Spinal cord (tissue), 10 donors: ENCODE measurements at places on chromosomes 1 and 21. TPM values are rescaled to one million over a fixed set of nuclear protein-coding genes. Genes with fewer than 3 reads are reported as not detected.

Gene OR2G6
- not detected for total RNA-seq

Gene TPTE
- total RNA-seq: not detected

Gene LMX1A
- total RNA-seq: 0.40 TPM

Gene HHIPL2
- total RNA-seq: 0.50 TPM

Gene VANGL2
- 9.1 TPM for total RNA-seq

Gene BEND5
- total RNA-seq: 41.6 TPM

Gene ATAD3A
- 9.0 TPM for total RNA-seq

Gene LGR6
- total RNA-seq: 1.0 TPM

Gene CELA3A
- not detected for total RNA-seq

Gene C1orf94
- 0.40 TPM for total RNA-seq

Gene CLDN14
- total RNA-seq: not detected

Gene FCRL1
- total RNA-seq: 0.06 TPM

DNA sequence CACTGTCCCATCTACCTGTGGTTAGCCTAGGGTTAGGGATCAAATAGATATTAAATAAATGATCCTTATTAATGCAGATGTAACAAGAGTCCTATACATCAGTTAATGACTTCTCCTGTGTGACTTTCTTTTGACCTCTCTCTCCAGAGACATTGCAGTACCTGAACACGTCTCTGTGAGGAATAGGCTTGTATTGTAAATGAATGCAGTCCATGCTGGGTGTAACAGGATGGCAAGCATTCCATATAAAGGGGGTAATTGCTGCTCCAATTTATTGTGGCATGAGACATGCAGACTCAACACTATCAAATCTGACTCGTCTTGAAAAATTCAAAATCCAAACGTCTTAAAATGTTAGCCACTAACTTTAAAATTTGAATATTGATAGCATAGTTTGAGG lies 189.5 kb downstream of the PRDM2 start:
- DNase-seq: no peak

- no peak for DNase-seq
Measured at GRCh38 chr1:37764414-37764825, 500 bp downstream of the EPHA10 start.

DNA sequence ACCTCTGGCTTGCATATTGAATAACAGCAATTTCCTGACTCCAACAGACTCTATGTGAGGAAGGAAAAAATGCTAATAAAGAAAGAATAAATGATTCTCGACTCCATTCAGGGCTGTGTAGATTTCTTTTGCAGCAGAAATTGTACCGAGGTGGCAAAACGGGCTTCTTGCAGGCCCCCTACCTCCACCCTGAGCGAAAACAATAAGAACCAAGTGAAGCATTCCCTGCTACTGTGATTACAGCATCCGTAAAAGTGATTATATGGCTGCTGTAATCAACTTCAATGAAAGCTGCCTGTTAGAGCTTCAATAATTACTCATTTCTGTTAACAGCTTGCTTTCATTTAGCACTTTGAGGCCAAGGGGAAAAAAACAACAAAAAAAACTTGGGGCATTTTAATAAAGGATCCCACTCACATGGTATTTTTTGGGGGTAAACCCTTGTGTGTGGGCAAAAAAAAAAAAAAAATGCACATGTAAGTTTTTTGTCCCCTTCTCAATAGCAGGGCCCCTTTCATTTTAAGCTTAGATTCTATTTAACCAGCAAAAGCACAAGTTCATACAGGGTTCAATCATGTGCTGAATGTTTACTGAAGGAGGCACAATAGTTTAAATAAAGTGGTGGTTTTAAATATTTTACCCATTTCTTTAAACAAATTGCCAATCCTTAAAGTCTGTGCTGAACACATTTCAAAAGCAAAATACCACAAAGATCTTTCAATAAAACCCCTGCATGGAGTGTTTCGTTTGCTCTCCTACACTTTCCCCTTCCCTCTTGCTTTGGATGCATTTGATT lies 271.6 kb downstream of the LMO4 start:
- no peak for DNase-seq

DNA sequence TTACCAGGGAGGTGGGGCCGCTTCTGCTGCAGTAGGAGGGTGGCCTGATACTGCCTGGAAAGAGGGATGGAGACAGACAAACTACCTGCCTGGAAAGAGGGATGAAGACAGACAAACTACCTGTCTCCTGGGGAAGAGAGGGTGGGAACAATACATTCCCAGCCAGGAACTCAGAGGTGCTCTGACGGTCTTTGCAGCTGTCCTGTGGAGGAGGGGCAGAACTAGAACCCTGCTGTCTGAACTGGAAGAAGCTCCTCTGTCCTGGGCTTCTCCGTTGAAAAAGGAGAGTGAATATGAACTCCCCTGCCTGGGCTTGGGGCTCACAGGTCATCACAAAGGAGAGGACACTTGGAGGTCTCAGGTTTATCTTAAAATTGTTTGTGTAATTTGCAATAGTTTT lies 40.3 kb upstream of the ETV3 start:
- no peak for DNase-seq

- DNase-seq: no peak
Measured at GRCh38 chr21:25361765-25362164, 245.5 kb downstream of the MRPL39 start.

DNA sequence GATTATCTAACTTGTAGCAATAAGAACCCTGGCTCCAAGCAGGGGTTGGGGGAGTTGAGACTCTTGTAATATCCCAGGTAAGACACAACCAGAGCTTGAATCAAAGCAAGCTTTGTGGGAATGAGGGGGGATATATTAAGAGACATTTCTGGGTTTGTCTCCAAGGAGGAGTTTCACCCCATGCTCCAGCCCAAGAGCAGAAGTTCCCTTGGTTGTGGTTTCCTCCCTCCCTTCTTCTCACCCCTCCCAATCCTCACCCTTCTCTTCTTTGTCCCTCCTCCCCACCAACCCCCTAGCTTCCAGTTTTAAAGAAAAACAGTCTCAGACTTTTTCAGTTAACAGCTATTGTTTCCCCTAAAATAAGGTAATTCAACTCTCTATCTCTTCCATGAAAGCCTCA lies 11.9 kb downstream of the TRAF3IP3 start:
- no peak for DNase-seq

GRCh38 chr1:206005778-206006180 lies 2.6 kb upstream of the RAB7B start:
- DNase-seq: no peak

DNA sequence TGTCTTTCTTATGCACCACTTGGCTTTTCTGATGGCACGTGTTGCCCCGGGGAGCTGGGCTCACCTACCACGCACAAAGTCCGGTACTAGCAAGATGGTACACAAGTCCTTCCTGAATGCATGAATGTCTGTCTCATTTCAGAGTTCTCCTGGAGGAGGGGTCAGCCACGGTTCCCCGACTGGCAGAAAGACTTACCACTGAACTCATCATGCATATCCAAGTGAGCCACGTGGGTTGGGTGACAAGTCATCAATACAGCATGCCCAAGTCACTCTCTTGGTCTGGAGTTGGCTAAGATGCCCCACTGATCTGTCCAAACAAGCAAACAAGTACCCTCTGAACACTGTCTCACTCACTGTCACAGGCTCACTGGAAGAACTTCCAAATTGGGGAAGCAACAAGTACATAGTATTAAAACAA lies 28.6 kb upstream of the MX1 start:
- DNase-seq: no peak

GRCh38 chr1:167328816-167329483 lies 108.3 kb downstream of the POU2F1 start:
- DNase-seq: peak; percentile 96

DNA sequence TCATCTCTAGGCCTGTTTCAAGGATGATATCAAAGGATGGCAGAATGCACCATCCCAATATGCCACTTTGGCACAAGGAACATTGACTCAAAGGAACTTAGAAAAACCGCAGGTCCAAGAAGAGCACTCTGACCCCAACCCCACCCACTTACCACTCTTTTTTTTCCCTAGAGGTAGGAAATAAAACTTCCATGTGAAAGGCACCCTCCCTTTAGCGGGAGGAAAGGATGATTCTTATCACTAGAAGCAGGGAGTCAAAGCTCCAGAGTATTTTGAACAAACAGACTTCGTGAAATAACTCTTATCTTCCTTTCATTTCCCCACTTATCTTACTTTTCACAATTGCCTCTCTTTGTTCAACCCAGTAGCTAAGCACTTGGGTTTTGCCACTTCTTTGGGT lies 22.2 kb downstream of the PSMG1 start:
- no peak for DNase-seq

DNA sequence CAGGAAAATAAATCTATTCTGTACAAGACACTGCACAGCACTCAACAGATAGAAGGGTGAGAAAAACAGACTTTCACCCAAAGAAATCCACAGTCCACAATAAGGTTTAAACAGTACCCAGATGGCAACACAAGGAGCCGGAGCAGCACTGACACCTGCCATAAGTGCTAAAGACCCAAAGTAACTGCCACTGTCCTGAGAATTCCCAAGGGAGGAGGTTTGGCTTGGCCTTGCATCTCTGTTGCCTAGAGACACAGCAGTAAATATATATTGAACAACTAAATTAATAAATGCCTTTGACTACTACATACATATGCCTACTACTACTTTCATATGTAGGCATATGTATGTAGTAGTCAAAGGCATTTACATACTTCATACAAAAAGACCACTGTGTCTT lies 68.0 kb downstream of the VAV3 start:
- DNase-seq: no peak

GRCh38 chr1:152912900-152913299 lies 4.6 kb downstream of the IVL start:
- no peak for DNase-seq

GRCh38 chr1:90763930-90764329 lies 46.8 kb upstream of the BARHL2 start:
- no peak for DNase-seq

- DNase-seq: no peak
Measured at GRCh38 chr21:34055615-34056014, 17.8 kb upstream of the MRPS6 start.

DNA sequence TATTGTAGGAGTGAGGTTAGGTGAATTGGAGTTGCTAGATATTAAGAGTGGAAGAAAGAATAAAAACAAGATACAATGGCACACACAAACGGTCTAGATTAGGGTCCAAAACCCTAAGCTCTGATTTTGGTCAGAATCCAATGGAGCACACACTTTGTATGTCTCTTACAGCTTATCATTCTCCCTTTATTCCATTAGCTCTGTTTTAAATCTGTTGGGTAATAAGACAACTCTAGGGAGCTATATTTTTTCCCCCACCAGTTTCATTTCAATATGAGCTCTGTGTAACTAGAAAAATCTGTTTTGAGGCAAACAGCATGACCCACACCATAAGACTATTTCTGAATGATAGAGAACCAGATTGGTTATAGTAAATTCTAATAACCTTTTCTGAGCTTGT lies 465.6 kb downstream of the ADGRL2 start:
- no peak for DNase-seq

- DNase-seq: no peak
Measured at GRCh38 chr1:12040457-12041051, 21.3 kb downstream of the MIIP start.

GRCh38 chr1:206890125-206891060 lies 6.8 kb upstream of the IL24 start:
- peak; percentile 67 for DNase-seq

- no peak for DNase-seq
Measured at GRCh38 chr1:221575605-221576004, 166.3 kb downstream of the DUSP10 start.

DNA sequence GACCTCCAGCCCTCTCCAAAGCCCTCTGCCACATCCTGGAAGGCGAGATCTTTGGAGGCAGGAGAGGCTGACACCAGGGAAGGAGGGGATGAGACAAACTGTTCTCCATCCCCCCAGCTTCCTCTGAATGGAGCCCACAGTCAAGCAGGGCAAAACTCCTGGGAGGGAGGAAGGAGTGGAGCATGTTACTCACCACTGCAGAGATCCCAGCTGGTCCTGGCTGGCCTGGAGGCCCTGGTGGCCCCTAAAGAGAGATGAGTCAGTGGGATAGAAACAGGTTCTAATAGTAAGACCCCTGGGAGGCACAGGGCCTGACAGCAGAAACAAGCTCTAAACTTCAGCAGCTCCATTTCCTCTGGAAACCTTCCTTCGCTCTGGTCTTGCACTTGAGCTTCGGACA lies 14.0 kb upstream of the PEF1 start:
- DNase-seq: no peak

DNA sequence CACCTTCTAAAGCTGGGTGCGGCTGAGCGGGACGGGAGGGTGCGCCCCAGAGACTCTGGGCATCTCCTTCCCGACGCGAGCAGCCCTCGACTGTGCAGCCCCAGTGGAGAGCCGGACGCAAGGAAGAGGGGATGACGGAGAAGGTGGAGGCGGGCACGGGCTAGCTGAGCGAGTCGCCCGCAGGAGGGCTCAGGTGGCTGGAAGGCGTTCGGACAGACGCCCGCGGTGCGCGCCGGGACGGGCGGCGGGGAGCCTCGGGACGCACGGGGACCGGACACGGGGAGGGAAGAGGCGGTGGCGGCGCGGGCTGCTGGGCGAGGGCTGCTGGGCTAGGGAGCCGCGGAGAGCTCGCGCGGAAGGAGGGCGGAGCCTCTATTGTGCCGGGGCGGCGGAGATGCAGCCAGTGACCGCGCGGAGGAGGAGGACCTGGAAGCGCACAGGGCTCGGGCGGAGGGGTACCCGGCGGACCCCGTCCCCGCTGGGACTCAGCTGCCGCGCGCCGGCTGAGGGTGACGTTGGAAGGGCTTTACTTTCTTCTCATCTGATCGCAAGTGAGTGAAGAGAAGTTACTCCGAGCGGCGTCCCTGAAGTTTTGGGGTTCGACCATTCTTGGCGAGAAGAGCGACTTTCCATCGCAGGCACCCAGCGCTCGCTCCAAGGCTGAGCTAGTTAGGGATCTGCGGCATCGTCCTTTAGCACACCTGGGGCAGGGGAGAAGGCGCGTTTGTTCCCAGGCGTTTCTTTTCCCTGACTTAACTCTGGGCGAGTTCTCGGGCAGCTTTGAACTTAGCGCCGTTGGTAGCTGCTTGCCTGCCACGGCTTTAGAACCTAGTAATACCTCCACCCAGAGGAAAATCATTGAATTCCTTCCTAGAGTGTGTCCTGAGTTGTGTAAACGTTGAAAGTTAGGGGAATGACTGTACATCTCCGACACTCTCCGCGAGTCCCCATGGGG lies at the start of gene OLFML2B:
Gene OLFML2B, minus strand, starts transcription at position 323 of the 955 bp plus-strand sequence. CDS start 439 bp downstream, outside the sequence.
- peak; percentile 76 for DNase-seq

DNA sequence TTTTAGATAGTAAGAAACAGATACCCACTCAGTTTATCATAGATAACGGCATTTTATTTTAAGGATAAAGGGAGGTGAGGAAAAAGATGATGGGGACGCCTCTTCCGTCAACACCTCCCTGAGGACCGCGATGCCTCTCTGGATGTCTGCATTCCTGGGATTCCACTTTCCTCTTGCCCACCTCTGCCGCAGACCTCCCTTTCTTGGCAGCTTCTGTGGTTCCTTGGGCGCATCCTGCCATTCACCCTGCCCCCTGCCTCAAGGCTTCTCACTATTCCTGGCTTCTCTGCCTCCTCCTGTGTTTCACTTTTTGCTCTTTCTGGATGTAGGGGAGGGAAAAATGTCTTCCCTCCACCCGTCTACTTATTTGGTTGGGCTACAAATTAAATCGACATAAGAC lies 19.9 kb downstream of the HUNK start:
- no peak for DNase-seq

GRCh38 chr1:179753061-179753460 lies 10.0 kb downstream of the FAM163A start:
- no peak for DNase-seq
